A673 (cell line): ENCODE measurements at places on chromosomes 4 and X. TPM values are rescaled to one million over a fixed set of nuclear protein-coding genes. Genes with fewer than 3 reads are reported as not detected.

Gene GRPEL1
- total RNA-seq: 70.1 and 78.2 TPM in 2 replicates

- H3K27ac ChIP-seq: no peak overlapping the region
- no peaks in the 10 kb centered on the region for H3K36me3 ChIP-seq
- no peak for DNase-seq
- no peaks in the 10 kb centered on the region for H3K27me3 ChIP-seq
- H3K4me1 ChIP-seq: no peaks in the 10 kb centered on the region
These were observed 216.4 kb downstream of the TECRL start for GRCh38 chr4:64192731-64193412.

GRCh38 chr4:52932591-52933470, 70.7 kb downstream of the RASL11B start:
- H3K27me3 ChIP-seq: no peaks in the 10 kb centered on the region
- no peak overlapping the region for H3K27ac ChIP-seq
- H3K4me1 ChIP-seq: no peaks in the 10 kb centered on the region
- DNase-seq: no peak

- H3K4me3 ChIP-seq: no peak overlapping the region
- no peak overlapping the region for H3K27ac ChIP-seq
- DNase-seq: no peak
- peaks cover 35% of the 10 kb centered on the region for H3K36me3 ChIP-seq
- no peaks in the 10 kb centered on the region for H3K4me1 ChIP-seq
These were observed 25.9 kb downstream of the METTL14 start for GRCh38 chr4:118711052-118711451.

GRCh38 chr4:53365121-53365485, 758 bp downstream of the SCFD2 start:
- H3K36me3 ChIP-seq: no peaks in the 10 kb centered on the region
- H3K4me3 ChIP-seq: peak overlapping the region; percentile 77
- DNase-seq: no peak
- H3K4me1 ChIP-seq: no peaks in the 10 kb centered on the region
